Naive thymus-derived CD8-positive, alpha-beta T cell (primary cell): ENCODE measurements at places on chromosomes 13 and 19.

DNA sequence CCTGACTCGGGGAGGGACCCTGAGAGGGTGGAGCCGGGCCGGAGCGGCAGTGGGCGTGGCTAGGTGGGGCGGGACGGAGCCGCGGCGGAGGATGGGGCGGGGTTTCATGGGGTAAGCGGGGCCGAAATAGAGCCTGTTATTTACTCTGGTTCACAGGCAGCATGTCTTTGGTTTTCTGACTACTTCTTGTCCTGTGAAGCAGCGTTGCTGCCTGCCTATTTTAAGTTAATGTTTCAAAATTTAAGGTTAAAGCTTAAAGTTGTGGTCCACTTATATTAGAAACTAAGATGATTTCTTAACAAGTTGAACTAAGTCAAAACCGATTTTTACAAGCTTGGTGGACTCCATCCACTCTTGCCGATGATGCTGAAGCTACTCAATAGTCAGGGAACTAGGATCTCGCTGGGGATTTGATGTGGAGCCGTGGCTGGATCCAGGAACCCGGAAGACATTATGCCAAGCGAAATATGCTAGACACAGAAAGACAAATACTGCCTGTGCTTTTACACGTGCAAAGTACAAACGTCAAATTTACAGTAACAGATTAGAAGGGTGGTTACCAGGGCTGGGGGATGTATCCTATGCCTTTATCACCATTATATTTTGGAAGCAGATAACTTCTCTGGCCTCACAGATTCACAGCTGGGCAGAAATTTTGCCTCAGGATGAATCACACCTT, 433 bp upstream of the ZNF616 start:
- no peak for DNase-seq

DNA sequence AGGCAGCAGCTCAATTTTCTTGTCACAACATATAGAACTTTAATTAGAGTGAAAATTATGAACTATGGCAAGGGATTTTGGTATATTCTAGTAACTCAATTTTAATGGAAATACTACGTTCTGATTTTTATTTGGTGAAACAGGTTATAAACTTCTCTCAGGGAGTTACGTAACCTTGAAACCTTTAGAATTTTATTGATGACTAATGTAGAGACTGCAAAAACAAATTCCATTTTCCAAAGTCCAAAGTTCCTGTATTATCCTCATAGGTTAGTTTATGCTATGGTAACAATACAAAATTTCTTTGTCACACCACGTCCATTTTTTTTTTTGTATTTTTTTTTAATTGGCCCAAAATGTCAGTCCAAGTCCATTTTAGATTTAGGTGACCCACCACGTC, 185.7 kb downstream of the KLF5 start:
- no peak for DNase-seq

DNA sequence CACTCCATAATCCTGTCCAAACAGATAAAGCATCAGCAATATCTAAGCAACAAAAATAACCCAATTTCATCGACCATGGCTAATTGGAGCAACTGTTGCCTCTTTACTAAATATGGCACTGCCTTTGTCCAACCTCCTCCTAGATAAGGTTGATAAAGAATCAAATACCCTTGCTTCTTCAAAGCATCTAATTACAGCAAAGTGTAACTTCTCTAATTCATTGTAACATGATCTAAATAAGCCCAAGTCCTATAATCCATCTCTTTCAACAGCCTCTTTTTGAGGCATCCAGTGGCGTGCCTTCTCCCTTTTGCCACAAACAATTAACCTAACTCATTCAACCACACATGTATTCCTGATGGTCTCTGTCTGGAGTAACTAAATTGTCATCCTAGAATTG, 81.7 kb upstream of the KLHL1 start:
- no peak for DNase-seq

- peak; percentile 98 for DNase-seq
Measured at GRCh38 chr19:58439576-58440554, at the start of gene ZNF132. TSS of gene ZNF132 (minus strand) at chr19:58440153. CDS start at chr19:58439821, 332 bp downstream.

DNA sequence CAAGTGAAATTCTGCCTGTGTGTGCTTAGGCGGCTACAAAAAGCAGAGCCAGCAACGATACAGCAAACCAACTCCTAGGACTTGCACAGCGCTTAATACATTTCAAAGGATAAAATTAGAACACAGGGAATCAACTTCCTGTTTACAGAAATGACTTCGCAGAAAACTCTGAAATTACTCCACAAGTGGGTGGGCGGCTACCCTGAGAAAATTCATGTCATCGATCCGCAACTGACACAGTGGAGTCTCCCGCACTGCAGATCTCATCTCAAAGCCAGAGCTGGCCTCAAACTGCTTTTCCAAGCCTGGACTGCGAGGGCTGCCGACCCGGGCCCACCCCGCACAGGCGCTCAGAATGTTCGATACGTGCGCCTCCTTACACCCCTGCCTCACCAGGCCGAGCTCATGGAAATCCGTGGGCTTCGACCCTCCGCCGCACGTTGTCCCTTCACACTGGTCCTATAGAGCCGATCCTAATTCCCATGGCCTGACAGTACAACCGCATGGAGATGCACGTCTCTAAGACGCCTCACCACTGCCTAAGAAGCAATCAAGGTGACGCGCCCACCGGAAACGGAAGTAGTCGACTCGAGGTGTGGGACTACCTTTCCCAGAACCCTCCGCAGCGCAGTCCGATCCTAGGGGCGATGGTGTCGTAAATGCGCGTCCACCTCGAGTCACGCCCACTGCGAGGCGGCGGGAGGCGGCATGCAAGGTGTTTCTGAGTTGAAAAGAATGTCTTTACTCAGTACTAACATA, at the start of gene ZNF229:
ZNF229 (minus strand) TSS at position 557 of the 759 bp plus-strand sequence. CDS start 5,625 bp downstream, outside the sequence.
- DNase-seq, result peak; percentile 94

- DNase-seq, result no peak
Measured at GRCh38 chr13:30972888-30973377, 40.5 kb downstream of the TEX26 start.

DNA sequence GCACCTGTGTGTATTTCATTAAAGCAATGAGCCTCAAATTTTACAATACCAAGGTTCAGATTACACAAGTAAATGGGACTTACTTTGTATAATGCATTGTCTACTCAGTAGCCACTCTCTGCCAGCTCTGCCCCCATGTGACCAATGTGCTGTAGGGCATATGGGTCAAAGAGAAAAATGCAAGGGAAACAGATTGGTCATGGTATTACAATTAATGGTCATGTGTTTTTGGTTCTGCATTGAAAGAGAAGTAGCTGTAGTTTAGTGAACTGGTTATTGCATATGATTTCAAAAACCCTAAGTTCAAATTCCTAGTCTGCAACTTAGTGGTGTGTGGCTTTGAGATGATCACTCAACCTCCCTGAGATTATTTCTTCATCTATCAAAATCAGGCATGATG, 545.4 kb downstream of the SUCLA2 start:
- DNase-seq, result no peak

DNA sequence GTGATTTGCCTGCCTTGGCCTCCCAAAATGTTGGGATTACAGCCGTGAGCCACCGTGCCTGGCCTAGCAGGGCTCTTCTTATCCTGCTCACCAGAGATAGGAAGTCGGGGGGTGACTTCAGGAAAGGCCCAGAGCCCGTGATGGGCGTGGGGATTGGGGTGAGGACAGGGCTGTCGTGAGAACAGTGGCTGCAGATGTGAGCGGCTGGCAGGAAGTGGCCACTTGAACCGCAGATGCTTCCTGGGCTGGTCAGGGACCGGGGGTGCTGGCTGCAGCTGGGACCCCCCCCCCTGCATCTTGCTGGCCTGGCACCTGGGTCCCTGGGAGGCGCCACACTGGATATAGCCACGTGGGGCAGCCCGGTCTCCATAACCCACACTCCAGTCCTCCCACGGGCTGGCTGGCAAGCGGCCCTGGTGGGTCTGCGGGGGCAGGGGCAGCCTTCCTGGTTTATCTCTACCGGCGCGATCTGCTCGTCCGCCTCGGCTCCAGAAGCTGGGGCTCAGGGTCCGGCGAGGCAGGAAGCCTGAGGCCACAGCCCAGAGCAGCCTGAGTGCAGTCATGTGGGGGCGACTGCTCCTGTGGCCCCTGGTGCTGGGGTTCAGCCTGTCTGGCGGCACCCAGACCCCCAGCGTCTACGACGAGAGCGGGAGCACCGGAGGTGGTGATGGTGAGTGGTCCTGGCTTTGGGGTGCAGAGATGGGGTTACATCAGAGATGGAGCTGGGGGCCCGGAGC, at the start of gene F2RL3:
F2RL3 (plus strand) TSS at position 371 of the 737 bp plus-strand sequence; CDS start at position 562, 191 bp downstream.
- DNase-seq, result no peak

- peak; percentile 75 for DNase-seq
Measured at GRCh38 chr19:46487802-46488445, 7.7 kb downstream of the PNMA8B start.

GRCh38 chr13:113792886-113793717, 34.1 kb downstream of the TMEM255B start:
- DNase-seq, result no peak

GRCh38 chr13:46490129-46490528, 62.8 kb upstream of the LRCH1 start:
- DNase-seq, result no peak

DNA sequence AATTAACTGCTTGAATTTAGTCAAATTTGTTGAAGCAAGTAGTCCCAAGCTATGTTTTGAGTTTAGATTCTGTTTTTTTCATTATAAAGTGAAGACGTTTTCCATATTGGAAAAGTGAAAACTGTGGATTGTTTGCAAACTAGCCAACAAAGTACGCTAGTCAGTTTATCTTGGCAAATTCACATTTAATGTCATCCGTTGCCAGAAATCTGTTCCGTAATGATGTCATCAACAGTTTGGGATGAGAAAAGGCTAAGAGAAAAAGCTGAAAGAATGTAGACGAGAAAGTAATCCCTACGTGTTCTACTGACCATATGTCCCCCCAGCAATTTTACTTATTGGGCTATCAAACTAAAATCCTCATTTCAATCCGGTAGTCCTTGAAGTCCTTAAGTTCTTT, 419.6 kb downstream of the GPC6 start:
- no peak for DNase-seq

DNA sequence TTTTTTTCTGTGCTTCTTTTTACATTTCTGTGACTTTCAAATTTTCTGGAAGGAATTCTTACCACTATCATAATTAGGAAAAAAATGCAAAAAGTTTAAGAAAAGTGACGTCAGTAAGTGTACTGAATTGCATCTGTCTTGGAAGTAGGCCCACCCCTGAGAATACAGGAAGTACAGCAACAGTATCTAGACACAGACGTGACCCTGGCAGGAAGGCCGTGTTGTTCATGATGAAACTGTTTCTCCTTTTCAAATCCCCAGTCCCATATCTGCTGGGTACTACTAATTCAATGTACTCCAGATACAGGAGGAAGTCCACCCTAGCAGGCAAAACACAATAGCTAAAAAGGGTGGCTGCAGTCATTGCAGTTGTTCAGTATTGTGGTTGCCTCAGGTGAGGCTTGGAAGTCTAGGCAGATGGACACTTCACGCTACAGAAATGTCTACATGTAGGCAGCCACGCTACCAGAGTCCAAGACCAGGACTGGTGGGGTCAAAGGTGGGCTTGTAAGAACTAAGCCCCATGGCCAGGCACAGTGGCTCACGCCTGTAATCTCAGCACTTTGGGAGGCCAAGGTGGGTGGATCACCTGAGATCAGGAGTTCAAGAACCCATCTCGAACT, 49.6 kb upstream of the MED4 start:
- DNase-seq, result no peak

DNA sequence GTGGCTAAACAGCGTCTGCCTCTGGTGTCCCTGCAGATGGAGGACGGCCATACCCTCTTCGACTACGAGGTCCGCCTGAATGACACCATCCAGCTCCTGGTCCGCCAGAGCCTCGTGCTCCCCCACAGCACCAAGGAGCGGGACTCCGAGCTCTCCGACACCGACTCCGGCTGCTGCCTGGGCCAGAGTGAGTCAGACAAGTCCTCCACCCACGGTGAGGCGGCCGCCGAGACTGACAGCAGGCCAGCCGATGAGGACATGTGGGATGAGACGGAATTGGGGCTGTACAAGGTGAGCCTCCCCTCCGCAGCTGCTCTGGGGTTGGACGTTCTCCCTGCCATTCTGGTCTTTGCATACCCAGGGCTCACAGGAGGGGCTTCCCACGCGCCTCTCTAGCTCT, 19.9 kb downstream of the UHRF1 start:
- no peak for DNase-seq

- no peak for DNase-seq
Measured at GRCh38 chr13:56907766-56908165, 233.0 kb upstream of the PRR20A start.

DNA sequence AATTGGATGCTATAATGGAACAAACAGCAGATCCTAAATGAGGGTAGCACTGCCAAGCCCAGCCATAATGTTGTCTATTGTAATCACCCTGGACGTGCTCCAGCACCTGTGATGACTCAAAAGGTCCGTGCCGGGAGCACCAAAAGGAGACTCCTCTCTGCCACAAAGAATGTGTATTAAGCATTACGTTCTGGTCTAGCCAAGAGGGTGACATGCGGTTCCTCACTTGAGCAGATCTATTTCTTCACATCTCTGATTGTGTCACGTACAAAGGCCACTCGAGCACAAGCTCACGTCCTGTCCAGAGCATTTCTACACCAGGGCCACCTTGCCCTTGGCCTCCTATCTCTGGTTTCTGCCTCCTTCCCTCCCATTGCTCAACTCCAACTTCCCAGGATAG, 219.9 kb upstream of the IRS2 start:
- no peak for DNase-seq

DNA sequence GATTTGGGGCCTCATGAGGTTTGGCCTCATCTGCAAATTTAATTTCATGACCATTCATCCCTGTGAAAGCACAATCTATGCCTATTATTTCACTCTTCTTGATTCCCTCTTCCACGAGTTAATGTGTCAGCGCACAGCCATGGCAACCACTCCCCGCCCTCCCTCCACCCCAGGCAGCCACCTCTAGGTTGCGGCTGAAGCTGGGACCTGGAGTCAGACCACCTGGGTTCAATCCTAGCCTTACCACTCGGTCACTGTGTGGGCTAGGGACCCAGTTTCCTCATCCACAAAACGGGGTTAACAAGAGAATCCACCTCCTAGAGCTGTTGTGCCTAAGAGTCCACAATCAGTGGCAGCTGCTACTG, 9.8 kb downstream of the CHST8 start:
- no peak for DNase-seq

DNA sequence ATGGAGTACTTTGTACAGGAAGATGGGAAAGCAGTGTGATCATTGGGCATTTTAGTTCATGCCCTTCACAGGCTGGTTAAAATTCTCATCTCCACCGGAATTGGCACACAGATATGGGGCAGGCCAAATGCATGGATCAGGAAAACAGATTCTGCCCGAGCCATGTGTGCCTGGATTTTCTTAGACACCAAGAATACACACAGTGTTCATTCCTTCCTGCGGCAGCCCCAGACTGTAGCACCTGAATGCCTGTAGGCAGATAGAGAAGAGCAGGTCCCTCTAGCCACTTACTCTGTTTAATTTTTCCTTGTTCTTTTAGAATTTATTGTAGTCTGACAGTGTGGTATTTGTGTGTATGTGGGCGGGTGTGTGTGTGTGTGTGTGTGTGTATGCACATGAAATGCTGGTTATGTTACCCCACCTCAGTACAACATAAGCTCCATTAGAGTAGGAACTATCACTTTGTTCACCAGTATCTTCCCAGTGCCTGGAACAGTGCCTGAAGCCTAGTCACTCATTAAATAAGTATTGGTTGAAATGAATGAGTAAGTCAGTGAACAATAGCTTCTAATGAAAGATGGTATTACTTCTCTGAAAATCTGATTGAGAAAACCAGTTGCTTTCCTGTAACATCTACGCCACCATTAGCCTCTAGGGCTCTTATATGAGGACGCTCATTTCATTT, 41.7 kb downstream of the FRY start:
- DNase-seq, result no peak
